ENCODE measurements at places on chromosomes 6 and 20. TPM values are rescaled to one million over a fixed set of nuclear protein-coding genes. Genes with fewer than 3 reads are reported as not detected.

Gene PGC
- not detected for total RNA-seq

Gene C4A
- total RNA-seq, result 6.7 TPM

Gene CASP8AP2
- total RNA-seq, result 61.7 TPM

Gene B3GAT2
- not detected for total RNA-seq

Gene PKIB
- total RNA-seq, result 0.89 TPM

DNA sequence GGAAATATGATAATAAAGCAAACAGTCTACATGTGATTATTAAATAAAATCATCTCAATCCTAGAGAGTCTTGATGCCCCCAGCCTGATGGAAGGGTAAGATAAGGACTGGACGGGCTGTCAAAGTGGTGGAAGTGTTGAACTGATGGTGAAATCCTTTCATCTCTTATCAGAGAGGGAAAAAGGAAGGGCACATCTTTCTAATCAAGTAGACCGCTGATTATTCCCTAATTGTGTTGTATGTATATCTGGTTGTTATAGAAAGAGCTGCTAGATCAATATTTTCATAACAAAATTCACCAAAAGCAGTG is 184.5 kb downstream of the PDE7B start:
- no peak for DNase-seq

GRCh38 chr6:129635396-129636130 is 74.4 kb downstream of the ARHGAP18 start:
- DNase-seq, result no peak

DNA sequence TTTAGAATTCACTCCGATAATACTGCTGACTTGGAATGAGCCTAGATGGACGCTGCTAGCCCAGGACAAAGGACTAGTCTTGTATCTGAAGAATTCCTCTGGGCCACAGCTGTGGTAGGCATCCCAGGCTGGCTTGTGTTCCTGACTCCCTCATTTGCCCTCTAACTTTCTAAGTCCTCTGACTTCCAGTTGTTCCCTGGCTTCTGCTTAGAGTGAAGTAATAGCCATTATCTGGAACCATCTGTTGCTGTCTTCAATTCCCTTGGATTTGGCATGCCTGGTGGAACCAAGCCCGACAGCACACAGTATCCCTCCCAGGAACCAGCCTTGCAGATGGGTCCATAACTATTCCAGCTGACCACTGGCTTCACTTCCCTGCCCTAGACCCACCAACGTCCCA is 376.0 kb downstream of the SYNE1 start:
- no peak for DNase-seq

- peak; percentile 14 for DNase-seq
These were observed 81.1 kb downstream of the STXBP5 start for GRCh38 chr6:147285087-147285855.

Measured in CD4-positive, alpha-beta memory T cell (primary cell).